ENCODE measurements at places on chromosomes 6 and 20. TPM values are rescaled to one million over a fixed set of nuclear protein-coding genes. Genes with fewer than 3 reads are reported as not detected.

GRCh38 chr6:43738267-43738676, 31.7 kb upstream of the VEGFA start:
- no peak for DNase-seq

GRCh38 chr20:32603046-32603726, 18.1 kb upstream of the NOL4L start:
- DNase-seq: no peak

GRCh38 chr20:44006578-44006977, 91.9 kb downstream of the TOX2 start:
- no peak for DNase-seq

GRCh38 chr20:1184638-1185315, at the start of gene TMEM74B:
Gene TMEM74B, minus strand, starts transcription at chr20:1184981. Its CDS starts 1,180 bp downstream, at chr20:1183801.
- DNase-seq: no peak

DNA sequence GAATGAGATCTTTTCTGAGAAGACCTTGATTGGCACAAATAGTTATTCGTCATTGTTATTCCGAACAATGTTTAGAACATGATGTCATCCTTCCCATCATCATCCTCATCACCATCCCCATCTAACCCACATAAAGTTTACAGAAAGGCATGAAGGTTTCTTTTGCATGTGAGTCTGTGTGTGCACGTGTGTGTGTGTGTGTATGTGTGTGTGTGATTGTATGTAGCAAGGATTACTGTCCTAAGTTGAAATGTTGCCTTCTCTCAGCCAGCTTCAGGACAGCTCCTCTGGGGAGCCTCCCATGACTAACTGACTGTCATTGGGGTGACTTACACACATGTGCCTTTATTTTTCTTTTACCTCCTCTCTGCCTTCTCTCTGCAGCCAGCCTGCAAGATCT, 113.5 kb downstream of the SLC22A3 start:
- DNase-seq: no peak

DNA sequence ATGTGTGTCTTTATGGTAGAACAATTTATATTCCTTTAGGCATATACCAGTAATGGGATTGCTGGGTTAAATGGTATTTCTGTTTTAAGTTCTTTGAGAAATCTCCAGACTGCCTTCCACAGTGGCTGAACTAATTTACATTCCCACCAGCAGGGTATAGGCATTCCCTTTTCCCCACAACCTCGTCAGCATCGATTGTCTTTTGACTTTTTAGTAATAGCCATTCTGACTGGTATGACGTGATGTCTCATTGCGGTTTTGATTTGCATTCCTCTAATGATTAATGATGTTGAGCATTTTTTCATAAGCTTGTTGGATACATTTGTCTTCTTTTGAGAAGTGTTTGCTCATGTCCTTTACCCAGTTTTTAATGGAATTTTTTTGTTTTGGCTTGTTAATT, 5.3 kb upstream of the TASP1 start:
- DNase-seq: no peak

- DNase-seq: no peak
Measured at GRCh38 chr6:155026022-155026705, 31.0 kb downstream of the TIAM2 start.

DNA sequence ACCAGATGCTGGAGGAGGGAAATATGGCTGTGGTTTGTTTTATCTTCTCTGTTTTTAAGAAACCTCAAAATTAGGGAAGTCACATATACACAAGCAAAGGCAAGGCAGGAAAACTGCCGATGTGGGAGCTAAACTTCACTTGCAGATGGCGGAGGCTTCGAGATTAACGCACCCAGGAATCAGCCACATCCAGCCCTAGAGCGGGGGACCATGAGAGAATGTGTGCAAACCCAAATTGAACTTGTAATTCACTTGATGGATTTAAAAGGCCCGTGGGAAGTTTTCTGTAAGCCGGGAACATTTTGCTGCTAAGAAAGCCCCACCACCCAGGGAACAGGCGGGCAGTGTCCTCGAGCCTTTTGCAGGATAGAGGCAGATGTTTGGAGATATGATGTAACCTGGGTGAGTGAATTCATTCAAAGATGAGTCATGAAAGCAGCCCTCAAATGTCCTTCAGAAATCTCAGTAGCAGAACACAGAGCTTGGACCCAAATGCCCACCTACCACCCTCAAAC, 39.9 kb downstream of the PREX1 start:
- DNase-seq: peak; percentile 37

GRCh38 chr6:33779290-33779689, 9.6 kb downstream of the LEMD2 start:
- no peak for DNase-seq

DNA sequence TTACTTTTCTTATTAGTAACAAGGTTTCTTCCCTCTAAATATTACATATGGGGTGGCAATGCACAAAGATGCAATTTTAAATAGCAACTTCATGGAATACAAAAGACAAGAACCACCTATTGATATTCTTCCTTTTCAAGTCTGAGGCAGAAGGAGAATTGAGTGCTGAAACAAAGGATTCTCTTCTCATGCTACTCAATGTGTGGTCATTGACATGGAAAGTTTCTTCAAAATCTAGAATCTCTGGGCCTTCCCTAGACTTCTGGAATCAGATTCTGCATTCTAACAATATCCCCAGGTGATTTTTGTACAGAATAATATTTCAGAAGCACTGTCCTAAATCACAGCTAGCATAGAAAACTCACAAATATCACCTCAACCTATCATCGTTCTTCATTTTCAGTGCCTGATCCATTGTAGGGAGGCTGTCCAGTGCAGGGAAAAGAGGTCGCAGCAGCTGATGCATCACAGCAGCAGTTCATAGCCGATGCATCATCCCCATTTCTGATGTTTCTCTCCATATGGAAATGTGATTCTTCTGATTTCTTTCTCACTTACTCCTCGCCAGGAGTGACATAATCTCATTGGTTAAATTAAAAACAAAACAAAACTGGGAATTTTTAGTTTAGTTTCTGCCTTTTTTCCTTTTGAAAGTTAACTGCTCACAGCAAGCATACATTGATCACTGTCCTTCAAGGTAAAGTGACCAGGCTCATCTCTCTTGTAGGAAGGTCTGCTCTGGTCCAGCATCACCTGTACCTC, 139.5 kb upstream of the FAM83B start:
- DNase-seq: no peak

DNA sequence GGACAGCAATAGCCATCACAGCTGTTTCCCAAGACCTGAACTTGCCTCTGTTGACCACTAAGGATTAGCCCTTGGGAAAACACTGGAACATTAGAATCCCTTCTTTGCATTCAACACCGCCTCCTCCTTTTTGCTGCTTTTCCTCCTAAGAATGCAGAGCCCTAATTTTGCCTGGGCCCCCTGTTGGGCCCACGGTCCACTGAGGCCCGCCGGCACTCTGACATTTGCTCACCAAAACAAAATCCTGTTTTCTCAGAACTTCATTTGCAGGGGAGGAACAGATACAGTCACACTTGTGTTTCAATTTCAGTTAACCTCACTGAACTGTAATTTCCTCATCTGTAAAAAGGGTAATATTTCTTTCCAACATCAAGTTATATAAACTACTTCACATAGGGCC, 116.0 kb upstream of the JARID2 start:
- DNase-seq: no peak

DNA sequence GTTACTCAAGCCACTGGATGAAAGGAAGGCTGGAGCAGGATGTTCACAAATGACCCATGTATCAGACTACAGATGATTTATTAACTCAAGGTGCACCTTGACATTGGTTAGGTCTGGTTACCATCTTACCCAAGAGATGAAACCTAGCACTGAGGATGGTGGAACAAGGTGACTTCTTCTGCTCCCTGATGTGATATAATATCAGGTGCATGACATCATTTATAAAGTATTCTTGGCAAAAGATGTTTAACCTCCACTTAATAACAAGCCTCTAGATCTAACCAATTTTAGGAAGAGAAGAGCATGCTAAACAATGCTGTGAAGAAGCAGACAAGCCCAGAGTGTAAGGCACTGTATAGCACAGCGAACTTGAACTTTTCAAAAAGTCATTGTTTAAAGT, 100.9 kb downstream of the FYN start:
- no peak for DNase-seq

GRCh38 chr20:11467436-11467835, 450.3 kb upstream of the BTBD3 start:
- DNase-seq: no peak

DNA sequence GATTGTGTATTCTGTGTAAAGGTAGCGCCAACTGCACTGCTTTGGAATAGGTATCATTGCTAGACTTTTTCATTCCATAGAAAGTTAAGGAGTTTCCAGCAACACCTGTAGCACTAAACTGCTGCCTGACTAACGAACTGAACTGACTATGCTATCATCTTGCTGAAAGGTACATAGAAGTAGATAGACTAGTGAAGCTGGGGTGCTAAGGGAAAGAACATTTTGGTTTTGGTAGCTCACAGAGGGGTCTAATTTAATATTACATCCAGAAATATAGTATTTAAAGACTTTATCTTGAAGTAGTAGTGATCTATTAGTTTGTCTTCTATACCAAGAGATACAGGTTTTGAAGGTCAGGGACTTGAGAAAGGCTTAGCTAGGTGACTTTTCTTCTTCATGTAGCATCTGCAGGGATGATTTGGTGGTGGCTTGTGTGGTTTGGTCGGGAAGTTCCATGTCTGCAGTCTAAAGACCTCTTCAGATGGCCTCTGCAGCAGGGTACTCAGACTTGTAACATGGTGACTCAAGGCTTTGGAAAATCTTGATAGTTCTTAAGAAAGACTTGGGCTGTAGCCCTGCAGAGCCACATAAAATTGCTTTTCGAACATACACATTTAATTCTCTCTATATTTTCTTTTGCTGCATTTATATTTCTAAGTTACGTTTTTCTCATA, 10.2 kb downstream of the SENP6 start:
- DNase-seq: no peak

GRCh38 chr6:129575378-129576118, 134.4 kb downstream of the ARHGAP18 start:
- peak; percentile 8 for DNase-seq

DNA sequence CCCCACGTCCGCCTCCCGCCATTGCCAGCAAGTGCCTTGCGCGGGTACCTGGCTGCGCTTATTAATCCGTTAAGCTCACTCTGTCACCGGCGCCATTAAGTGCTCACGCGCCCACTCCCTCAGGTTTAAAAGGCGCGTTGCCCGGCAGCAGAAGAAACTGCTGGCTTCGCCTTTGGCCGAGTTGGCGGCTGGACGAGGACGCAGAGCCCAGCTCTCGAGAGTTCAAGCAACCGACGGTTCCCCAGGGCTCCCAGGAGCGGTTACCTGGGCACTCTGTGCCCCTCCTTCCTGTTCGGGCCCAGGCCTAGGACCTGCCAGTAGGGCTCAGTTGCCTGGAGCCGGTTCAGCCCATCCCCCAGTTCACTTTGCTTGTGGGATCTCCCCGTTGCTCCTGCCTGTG, at the start of gene GGTLC1:
GGTLC1 (minus strand) TSS at position 219 of the 400 bp plus-strand sequence. CDS start 2,168 bp downstream, outside the sequence.
- no peak for DNase-seq

DNA sequence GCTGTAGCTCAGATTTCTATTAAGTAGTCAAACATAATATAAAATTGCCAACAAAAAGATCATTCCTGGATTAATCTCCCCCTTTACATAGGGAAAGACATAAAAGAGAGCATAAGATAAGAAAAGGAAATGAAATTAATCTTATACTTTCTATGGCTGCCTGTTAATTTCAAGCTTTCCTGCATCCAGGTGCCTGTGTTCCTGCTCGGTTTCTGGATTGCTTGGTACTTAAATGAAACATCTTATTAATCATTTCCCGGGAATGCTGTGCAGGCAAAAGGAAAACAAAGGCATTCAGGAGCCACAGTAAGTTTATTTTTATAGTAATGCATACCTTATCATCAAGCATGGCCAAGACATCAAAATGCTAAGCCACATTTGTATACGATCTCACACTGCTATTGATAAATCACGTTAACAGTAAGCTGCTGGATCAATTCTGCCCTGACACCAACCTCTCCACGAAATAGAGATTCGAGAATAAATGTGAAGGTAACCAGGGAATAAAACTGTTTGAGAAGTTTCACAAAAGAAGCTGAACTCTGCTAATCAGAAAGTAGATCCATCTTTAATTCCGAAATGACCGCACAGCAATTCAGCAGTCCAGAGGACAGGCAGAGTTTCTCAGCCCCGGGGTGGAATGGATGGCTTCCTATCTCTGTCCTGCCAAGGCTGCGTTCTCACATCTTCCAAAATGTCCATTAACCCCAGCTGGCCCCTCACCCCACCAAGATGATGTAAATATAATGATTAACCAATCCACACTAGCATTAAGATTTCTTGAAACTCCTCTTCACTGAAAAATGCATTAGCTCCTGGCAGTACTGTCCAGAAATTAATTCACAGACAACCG, 32.6 kb upstream of the APCDD1L start:
- DNase-seq: no peak

GRCh38 chr6:156620331-156620730, 156.8 kb upstream of the ARID1B start:
- no peak for DNase-seq

GRCh38 chr6:72905705-72906478, 284.0 kb downstream of the KCNQ5 start:
- no peak for DNase-seq

GRCh38 chr6:4271761-4272470, 136.5 kb upstream of the ECI2 start:
- no peak for DNase-seq

- DNase-seq: no peak
Measured at GRCh38 chr6:44257753-44258324, 511 bp upstream of the SLC35B2 start.

CLVS2 gene
- polyA plus RNA-seq: under 0.01 TPM

ADGB gene
- polyA plus RNA-seq: not detected

STX11 gene
- 0.90 TPM for polyA plus RNA-seq

ATAT1 gene
- polyA plus RNA-seq: 6.8 TPM

TMEM217 gene
- polyA plus RNA-seq: 3.1 TPM

RNF39 gene
- not detected for polyA plus RNA-seq

CD40 gene
- 11.6 TPM for polyA plus RNA-seq

MTFR2 gene
- polyA plus RNA-seq: 5.5 TPM

LY6G6D gene
- polyA plus RNA-seq: not detected

KCNB1 gene
- 0.12 TPM for polyA plus RNA-seq

LY6G5C gene
- polyA plus RNA-seq: 3.1 TPM
